ENCODE measurements at places on chromosomes 4 and X. TPM values are rescaled to one million over a fixed set of nuclear protein-coding genes. Genes with fewer than 3 reads are reported as not detected.

SLC2A9 gene
- polyA plus RNA-seq = 0.61 TPM

TRPC5OS gene
- not detected for polyA plus RNA-seq

STARD8 gene
- 2.3 TPM for polyA plus RNA-seq

SLC9A6 gene
- 6.9 TPM for polyA plus RNA-seq

SHROOM2 gene
- polyA plus RNA-seq = 1.8 TPM

TMPRSS11A gene
- polyA plus RNA-seq = not detected

YY2 gene
- polyA plus RNA-seq = 0.31 TPM

TLR6 gene
- polyA plus RNA-seq = 0.46 TPM

SMIM10 gene
- polyA plus RNA-seq = 12.5 TPM

PPEF2 gene
- polyA plus RNA-seq = not detected

VEGFD gene
- polyA plus RNA-seq = 0.25 TPM

AFF2 gene
- not detected for polyA plus RNA-seq

MAGEA2 gene
- polyA plus RNA-seq = not detected

NUDT10 gene
- polyA plus RNA-seq = 5.3 TPM

PLAC1 gene
- not detected for polyA plus RNA-seq

ZCCHC12 gene
- not detected for polyA plus RNA-seq

SLC25A53 gene
- 3.5 TPM for polyA plus RNA-seq

SPATA18 gene
- polyA plus RNA-seq = 3.3 TPM

F8A2 gene
- not detected for polyA plus RNA-seq

TEX13C gene
- polyA plus RNA-seq = not detected

G6PD gene
- 15.6 TPM for polyA plus RNA-seq

IL13RA2 gene
- polyA plus RNA-seq = 0.61 TPM

NHSL2 gene
- 0.68 TPM for polyA plus RNA-seq

CYLC1 gene
- not detected for polyA plus RNA-seq

SH3D19 gene
- polyA plus RNA-seq = 11.0 TPM

NDST4 gene
- 0.61 TPM for polyA plus RNA-seq

MXRA5 gene
- polyA plus RNA-seq = 1.2 TPM
